ELR (cell line): ENCODE measurements at places on chromosomes 4 and X.
A peak's percentile ranks its signal among the peaks of the same experiment; 100 is the strongest.

DNA sequence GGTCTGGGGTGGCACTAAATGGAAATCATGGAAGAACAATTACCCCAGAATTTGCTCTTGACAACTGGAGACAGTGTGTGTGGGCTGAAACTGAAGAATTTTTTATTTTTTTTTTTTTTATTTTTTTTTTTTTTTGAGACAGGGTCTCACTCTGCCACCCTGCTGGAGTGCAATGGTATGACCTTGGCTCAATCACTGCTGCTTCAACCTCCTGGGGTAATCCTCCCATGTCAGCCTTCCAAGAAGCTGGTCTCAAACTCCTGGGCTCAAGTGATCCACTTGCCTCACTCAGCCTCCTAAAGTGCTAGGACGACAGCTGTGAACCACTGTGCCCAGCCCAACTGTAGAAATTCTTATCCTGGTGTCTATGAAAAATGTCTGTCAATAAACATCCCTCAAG is 127.9 kb upstream of the MAP3K15 start:
- DNase-seq: no peak

DNA sequence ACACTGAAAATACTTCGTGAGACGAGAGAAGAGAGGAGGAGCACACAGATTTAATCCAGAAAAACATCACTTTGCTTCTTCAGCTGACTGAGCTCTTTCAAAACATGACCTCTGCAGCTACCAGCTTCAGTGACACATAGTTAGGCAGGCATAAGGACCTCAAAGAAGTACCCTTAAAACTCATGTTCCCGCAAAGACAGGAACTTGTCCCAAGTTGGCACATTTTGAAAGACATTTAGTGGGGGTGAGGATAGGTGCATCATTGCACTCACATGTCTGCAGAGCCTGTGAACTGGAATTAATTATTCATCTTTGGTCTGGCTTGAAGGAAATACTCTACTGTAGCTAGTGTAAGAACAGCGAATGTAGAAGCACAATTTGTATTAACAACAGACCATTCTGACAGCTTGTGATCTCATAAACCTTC is 221.8 kb downstream of the MGST2 start:
- peak; percentile 34 for DNase-seq

DNA sequence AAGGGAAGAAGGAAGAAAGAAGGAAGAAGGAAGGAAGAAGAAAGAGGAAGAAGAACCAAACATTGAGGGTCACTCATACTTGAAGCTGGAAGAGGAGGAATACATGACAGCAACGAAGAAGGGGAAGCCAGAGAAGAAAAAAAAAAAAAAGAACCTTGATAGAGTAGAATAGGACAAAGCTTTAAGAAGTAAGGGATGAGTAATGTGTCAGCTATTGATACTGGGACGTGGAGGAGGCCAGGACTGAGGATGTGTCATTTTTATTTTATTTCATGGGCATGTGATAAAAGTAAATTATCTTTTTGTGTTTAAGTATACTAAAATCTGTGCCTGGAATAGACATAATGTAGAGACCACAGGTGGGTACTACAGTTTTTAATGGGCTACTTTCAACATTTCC is 6.4 kb downstream of the EDA2R start:
- DNase-seq: peak; percentile 65

DNA sequence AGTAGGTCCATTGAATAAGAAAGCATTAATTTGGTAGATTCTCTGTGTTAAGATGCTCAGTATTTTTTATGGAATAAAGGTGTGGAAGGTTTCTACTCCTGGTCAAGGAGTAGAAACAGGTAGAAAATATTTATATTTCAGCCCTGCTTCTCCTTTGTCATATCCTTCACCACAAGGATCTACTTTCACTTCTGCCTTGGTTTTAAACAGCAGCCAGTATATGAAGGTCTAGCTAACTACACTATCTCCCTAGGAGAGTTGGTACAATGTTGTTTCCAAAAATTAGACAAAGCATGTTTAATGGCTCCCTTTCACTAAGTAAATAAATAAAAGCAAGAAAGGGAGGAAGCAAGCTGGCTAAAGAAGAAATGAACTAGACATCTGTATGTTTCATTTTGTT is 44.6 kb upstream of the GYPA start:
- DNase-seq: no peak

GRCh38 chr4:153595894-153596601 is 88.0 kb upstream of the TLR2 start:
- DNase-seq: no peak

DNA sequence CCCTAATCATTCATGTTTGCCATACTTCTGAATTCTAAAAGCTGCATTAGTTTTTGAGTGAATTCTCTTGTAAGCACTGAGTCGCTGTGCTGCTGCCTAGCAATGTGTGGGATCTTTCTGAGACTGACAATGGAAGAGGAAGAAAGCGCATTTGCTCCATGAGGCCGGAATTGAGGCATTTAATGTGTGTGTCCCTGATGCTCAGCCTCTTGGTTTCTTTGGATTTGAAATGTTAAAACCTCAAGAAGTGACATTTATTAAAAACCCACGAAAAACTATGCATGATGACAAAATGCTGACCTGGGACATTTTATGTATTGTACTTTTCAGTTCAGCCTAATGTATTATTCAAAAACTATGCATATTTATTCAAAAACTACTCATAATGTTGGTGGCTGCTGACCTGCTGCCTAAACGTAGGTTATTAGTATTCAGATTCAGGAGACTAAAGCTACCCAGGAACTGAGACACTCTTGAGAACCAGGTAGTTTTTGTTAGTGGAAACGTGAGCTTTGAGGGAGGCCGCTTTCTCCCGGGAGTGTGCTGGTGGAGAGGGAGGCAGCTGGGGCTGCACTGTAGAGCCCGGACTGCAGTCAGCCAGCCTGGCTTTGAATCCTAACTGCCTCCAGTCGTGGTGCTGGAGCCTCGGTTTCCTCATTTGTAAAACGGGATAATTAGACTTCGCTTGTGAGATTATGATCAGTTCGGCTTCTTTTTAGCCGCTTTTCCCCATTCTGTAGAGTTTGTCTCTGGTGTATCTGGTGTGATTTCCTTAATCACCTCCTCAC is 11.3 kb downstream of the RGS12 start:
- no peak for DNase-seq

DNA sequence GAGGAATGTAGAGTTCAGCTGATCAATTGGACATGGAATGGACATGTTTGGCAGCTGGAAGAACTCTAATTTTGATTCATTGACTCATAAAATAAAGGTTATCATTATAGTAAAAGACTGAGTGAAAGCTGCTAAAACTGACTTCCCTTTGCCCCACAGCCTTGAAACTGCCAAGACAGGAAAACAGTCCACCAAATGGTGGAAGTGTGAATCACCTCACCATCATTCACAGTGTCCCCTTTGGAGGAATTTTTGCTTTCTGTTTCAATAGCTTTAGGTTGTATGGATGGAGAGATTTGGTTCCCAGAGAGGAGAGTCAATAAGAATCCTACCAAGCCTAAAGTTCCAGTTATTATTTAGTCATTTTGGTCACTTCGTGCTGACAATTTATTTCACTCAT is 20.8 kb upstream of the FREM3 start:
- DNase-seq: no peak

DNA sequence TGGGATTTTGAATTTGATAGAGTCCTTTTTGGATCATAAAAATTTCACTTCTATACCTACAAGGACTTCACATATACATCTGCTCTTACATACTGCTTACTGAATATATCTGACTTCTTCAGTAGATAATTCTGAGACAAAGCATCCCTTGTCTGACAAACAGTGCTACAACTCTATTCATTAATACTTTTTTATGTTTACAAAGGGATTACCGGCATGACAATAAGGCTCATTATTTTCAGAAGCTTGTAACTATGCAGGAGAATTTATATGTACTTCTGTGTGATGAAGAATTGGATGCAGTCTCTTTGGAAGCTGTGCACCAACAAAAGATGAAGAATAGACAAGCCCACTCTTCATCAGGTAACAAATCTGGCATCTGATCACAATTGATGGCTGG is 1070.3 kb downstream of the STIM2 start:
- DNase-seq: no peak

- DNase-seq: no peak
These were observed 3.9 kb downstream of the RNF128 start for GRCh38 chrX:106730401-106730800.

DNA sequence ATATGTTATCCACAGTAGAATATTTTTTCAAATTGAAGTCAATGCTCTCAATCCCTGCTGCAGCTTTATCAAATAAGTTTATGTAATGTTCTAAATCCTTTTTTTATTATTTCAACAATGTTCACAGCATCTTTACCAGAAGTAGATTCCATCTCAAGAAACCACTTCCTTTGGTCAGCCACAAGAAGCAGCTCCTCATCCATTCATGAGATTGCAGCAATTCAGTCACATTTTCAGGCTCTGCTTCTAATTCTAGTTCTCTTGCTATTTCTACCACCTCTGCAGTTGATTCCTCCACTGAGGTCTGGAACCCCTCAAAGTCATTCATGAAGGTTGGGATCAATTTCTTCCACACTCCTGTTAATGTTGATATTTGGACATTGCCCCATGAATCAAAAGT is 2301.3 kb upstream of the TENM3 start:
- no peak for DNase-seq

DNA sequence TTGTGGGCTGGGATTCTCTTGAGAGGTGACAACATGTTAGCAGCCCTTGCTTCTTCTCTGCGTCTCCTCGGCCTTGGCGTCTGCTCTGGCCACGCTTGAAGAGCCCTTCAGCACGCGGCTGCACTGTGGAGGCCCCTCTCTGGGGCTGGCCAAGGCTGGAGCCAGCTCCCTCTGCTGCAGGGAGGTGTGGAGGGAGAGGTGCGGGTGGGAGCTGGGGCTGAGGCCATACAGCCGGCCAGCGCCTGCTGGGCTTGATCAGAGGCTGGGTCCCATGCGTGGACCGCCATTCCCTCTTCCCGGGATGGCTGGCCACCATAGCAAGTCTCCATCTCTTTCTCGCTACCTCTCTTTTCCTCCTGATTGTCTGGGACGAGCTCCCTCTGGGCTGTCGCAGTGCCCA is 539.0 kb downstream of the PCDH7 start:
- DNase-seq: no peak

GRCh38 chrX:143165778-143166177 is 140.1 kb downstream of the SPANXN4 start:
- no peak for DNase-seq

- DNase-seq: no peak
These were observed 1181.4 kb upstream of the TENM3 start for GRCh38 chr4:181061787-181062186.

GRCh38 chr4:8644461-8644891 is 51.9 kb downstream of the CPZ start:
- no peak for DNase-seq

DNA sequence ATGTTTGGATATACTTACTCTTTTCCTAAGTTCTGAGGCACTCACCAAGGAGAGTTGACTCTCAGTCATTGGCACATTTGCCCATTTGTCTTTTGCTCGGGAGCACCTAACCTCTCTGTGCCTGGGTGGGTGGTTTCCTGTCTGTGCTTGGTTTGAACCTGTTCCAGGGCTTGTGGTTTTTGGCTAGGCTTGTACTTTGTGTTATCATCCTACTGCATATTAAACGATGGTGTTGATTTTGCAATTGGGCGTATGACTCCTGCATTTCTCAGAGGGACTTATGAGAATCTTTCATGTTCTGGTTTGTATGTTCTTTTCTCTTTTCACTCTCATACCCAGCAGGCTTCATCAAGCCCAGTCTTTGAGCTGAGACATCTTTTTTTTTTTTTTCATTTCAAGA is 161.7 kb downstream of the BTC start:
- peak; percentile 82 for DNase-seq

- DNase-seq: peak; percentile 2
These were observed 223.8 kb downstream of the CHIC2 start for GRCh38 chr4:53840643-53841042.

DNA sequence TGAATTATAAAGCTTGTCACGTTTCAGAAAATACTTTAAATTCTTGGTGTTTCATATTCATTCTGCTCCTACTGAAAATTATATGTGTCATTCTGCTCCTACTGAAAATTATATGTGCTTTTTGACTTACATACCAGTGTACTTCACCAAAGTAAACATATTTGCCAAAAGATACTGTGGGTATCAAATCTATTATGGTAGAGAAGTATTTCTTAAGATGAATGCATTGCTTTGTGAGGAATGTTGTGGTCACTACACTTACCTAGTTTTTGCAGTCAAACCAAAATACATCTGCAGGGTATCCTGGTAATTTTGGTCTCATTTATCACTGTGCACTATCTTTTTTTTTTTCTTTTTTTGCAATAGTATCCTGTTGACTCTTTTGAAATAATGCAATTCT is 287.7 kb upstream of the MAD2L1 start:
- no peak for DNase-seq

DNA sequence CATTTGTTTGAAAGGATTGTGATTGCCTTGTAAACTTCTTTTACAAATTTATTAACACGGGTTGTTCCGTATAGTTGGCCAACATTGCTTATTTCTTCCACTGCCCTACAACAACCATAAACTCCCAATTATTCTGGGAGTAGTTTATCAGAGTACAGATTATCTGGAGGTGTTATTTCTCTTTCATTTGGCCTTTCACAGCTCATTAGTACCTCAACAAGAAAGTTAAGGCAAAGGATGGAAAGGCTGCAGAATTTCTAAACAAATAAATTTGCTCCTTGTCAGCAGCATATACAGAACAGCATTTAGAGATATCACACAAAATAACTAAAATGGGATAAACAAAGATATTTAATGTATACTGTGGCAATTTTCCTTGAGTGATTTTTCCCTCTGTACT is 548.8 kb downstream of the DMD start:
- no peak for DNase-seq

- DNase-seq: no peak
These were observed 2.5 kb upstream of the PPM1K start for GRCh38 chr4:88286897-88287296.

- peak; percentile 71 for DNase-seq
These were observed 84.2 kb downstream of the CNOT6L start for GRCh38 chr4:77734928-77735327.

DNA sequence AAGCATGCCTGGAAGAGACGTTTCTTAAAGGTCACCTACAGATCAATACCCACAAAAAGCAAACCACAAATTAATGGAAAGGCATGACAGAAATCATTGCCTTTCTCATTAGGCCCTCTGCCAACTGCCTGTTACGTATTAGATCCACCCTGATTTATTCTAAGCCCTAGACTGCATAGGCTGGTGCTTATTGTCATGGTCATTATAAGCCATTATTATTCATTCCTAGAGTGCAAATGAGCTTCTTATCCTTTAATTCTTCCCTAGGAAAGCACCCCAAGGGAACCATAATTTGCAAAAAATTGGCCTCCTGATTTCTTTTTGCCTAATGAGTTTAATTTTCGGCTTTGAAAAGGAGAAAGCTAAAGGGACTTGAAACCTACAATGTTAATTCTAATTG is 184.2 kb upstream of the GPRIN3 start:
- DNase-seq: no peak

DNA sequence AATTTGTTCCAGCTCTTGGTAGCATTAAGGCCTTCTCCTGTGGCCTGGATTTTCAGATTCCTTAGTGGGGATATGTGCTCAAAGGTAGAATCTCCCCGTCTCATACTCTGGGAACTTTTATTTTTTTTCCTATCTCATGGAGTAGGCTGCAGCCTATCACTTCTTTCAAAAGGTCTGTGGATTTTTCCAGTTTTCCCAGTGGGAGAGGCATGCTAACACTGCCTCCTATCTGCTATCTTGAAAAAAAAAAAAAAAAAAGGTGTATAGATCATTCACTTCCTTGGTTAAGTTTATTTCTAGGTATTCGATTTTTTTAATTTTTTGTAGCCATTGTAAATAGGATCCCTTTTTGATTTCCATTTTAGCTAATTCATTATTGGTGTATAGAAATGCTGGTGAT is 67.1 kb downstream of the IL15 start:
- DNase-seq: no peak
